ENCODE measurements at places on chromosomes 1 and 21. TPM values are rescaled to one million over a fixed set of nuclear protein-coding genes. Genes with fewer than 3 reads are reported as not detected.

- DNase-seq = no peak
Observed at GRCh38 chr1:166305371-166305770, 138.6 kb upstream of the FAM78B start.

PRRX1 gene
- not detected for polyA plus RNA-seq

SRGAP2B gene
- 5.8 TPM for polyA plus RNA-seq

DNA sequence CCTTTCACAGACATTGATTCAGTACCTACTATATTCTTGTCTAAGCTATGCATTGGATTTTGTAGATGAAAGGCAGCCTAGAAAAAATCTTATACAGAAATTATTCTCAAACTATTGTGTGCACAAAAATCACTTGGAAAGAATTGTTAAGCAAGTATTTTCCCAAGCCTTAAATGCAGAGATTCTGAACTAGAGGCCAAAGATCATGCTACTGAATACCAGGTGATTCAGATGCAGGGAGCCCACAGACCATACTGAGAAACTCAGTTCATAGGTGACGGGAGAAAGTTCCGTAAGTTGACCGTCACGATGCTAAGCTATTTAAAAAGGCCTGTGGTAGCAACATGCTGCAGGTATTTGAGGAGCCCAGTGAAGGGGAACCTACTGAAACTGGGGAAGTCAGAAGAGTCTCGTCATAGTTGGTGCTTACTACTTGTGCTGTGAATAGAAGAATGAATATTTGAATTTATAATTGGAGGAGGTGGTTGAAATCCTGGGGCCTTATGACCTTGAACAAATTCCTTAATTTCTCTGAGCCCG is 150.8 kb downstream of the NFIA start:
- DNase-seq = no peak

FCRL2 gene
- polyA plus RNA-seq = 0.65 TPM

GUCA2A gene
- not detected for polyA plus RNA-seq

BMP8A gene
- polyA plus RNA-seq = not detected

GRCh38 chr1:233543338-233544255 is 70.3 kb upstream of the KCNK1 start:
- no peak for DNase-seq

CAP1 gene
- 876 TPM for polyA plus RNA-seq

ATP6V1G3 gene
- polyA plus RNA-seq = not detected

EFNA3 gene
- polyA plus RNA-seq = 0.45 TPM

- no peak for DNase-seq
Observed at GRCh38 chr1:982765-983436, 1.0 kb upstream of the PERM1 start.

- DNase-seq = peak; percentile 55
Observed at GRCh38 chr1:111030590-111030989, 66.9 kb upstream of the LRIF1 start.

DNA sequence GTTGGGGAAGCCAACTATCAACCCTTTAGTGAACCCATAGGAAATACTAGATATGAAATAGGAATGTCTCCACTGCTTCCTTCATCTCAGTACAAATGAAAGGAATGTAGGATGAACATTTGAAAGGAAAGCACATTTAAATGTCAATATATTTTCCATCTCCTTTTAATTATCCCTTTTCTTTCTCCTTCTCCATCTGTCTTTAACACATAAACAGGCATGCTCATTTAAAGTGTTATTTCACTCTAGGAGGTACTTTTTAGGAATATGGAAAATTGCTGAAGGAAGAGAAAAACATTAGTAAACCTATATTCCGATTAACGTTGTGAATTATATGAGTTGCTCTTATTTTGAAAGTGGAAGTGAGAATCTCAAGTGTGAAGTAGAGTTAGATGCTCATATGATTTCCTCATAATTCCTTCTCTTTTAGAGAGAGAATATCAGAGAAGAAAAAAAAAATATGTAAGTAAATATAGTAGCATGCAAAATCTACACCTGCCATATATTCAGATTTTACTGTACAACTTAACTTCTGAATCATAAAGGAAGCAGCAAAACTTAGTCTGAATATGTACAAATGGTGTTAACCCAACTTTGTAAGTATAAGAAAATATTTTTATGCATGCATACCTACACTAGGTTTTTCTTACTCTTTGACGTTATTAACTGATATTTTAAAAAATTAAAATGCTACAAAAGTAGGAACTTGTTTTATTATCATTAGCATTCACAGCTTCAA is 406.9 kb upstream of the B3GALT2 start:
- peak; percentile 13 for DNase-seq

GRCh38 chr1:88357729-88358128 is 326.3 kb upstream of the PKN2 start:
- no peak for DNase-seq

MMEL1 gene
- polyA plus RNA-seq = 4.4 TPM

COL11A1 gene
- polyA plus RNA-seq = not detected

All from CD14-positive monocyte (primary cell).